ENCODE measurements at places on chromosomes 7 and 10.

DNA sequence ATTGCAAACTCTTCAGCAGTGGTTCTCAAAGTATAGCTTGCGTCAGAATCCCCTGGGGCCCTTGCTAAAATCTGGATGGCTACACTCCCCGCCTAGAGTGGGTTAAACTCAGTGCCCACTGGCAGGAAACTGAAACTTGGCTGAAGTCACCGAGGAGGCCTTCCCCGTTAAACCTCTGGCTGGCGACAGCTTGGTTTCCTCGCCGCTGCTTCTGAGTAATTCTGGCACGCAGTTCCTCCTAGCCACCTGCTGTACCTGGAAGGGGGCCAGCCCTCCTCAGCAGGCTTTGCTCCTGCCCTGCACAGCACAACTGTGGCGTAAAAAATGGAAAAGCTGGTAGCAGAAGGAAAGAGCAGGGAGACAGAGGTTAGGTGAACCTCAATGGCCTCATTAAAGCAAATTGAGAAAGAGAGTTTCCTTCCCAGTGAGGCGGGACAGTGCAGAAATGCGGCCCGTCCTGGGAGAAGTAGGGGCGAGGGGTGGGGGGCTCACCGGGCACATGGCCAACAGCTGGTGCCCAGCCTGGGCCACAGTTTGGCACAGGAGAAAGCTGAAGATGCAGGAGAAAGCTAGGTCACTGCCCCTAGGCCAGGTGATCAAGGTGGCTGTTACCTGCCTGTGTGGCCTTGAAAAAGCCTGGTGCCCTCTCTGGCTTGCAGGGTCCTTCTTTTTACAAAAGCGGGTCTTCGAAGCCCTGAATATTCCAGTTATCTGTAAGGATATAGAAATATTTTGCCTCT, 46.6 kb downstream of the ALOX5 start:
- DNase-seq = peak; percentile 17

DNA sequence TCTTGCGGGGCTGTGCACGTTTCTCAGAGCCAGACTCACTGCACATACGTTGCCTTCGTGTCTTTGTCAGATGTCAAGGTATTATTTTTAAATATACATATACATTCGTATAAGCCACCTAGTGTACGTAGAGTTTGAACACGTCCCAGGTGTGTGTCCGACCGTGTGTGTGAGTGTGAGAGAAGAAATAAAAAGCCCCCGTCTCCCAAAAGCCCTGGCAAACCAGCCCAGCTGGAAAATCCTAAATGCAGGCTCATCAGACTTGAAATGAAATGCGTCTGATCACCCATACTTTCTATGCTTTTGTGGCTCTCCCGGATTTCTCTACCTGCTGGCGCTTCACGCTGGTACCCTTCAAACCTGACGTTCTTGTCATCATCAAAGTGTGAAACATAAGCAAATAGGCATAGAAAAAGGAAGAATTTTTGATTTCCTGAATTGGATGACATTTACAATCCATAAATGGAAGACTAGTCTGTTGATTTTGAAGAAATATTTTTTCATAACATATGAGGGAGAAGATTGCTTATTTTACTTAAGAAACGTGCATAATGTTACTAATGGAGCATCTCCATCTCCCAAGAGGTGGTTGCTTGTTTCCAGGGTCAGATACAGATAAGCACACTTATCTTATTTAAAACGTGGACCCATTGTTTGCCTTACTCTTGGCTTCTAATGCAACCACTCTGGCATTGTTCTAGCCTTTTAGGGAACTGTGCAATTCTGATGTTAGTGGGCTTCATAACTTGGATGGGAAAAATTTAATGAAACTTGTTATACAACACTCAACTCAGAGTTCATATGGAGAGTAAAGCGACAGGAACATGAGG, 971 bp downstream of the PRKG1 start:
- DNase-seq = no peak

DNA sequence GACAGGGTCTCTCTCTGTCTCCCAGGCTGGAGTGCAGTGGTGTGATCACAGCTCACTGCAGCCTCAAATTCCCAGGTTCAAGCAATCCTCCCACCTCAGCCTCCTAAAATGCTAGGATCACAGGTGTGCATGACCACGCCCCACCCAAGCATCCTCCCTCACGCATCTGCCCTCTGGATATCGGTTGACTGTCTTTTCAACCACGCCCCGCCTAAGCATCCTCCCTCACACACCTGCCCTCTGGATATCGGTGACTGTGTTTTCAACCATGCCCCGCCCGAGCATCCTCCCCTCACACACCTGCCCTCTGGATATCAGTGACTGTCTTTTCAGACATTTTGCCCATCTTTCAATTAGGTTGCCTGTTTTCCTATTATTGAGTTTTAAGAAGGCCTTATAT, 140.5 kb downstream of the MAD1L1 start:
- no peak for DNase-seq

DNA sequence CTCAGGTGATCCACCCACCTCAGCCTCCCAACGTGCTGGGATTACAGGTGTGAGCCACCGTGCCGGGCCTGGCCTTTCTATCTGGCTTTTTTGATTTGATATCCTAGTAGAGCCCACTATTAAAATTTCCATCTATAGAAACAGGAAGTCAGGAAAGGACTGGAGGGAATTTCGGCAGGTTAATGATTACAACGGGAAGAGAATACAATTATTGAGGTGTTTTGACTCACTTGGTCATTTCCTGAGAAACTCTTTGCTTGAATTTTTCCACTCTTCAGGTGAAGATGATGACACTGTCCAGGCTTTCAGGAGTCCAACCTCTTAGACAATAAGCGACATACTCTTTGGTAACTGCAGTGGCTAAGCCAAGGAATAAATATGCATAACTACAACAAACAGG, 1.1 kb upstream of the MKLN1 start:
- no peak for DNase-seq

- no peak for DNase-seq
Measured at GRCh38 chr10:5317547-5318107, 47.1 kb upstream of the UCN3 start.

DNA sequence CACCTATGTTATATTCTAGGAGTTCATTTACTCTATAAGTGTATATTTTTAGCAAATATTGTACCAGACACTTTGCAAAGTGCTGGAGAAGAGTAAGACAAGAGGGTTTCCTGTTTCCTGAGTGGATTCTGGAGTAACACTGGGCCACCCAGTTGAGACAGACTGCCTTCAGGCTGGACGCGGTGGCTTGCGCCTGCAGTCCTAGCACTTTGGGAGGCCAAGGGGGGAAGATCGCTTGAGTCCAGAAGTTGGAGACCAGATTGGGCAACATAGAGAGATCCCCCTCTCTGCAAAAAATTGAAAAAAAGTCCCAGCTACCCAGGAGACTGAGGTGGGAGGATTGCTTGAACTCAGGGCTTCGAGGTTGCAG, 772 bp upstream of the ZSCAN25 start:
- DNase-seq = no peak

- DNase-seq = no peak
Measured at GRCh38 chr10:30683496-30683895, 53.9 kb upstream of the LYZL2 start.

DNA sequence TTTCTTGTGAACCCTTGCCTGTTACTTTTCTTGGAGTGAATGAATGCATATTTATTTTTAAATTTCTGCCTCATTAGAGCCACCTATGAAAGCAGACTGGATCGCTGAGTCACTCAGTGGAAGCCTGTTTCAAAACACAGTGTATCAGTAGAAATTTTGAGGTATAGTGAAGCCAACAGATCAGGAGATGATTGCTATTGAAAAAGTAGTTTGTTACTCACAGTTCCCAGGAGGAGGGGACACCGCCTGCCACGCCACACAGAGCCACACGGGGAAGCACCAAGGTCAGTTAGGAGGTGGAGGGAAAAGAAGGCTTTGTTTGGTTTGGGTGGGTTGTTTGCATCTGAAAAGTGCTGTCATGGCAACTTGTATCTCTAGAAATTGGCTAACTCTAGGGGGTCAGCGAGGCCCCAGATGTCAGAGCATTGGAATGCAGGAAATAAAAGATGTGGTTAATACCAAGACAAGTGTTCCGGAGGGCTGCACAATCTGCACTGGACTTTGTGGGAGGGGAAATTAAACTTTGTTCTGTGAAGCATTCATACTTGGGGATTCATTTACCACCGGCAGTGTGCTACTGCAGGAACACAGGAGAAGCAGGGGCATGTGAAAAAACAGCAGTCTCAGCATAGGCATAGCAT, 106.4 kb upstream of the SDK1 start:
- DNase-seq = no peak

GRCh38 chr10:48535416-48536155, 69.3 kb downstream of the ARHGAP22 start:
- DNase-seq = no peak

- no peak for DNase-seq
Measured at GRCh38 chr10:70843333-70843732, 27.6 kb downstream of the SGPL1 start.

- DNase-seq = no peak
Measured at GRCh38 chr7:44212018-44212417, 11.2 kb downstream of the YKT6 start.

GRCh38 chr10:74086317-74086716, 64.3 kb downstream of the AP3M1 start:
- no peak for DNase-seq

GRCh38 chr10:23478570-23478969, 39.7 kb downstream of the OTUD1 start:
- no peak for DNase-seq

- no peak for DNase-seq
Measured at GRCh38 chr10:131806646-131807317, 94.0 kb upstream of the PPP2R2D start.

GRCh38 chr7:128190051-128190647, 50.9 kb upstream of the LEP start:
- DNase-seq = no peak

GRCh38 chr10:132467464-132468149, 70.0 kb upstream of the INPP5A start:
- no peak for DNase-seq

GRCh38 chr10:2326411-2326810, 589.1 kb upstream of the ADARB2 start:
- DNase-seq = no peak

DNA sequence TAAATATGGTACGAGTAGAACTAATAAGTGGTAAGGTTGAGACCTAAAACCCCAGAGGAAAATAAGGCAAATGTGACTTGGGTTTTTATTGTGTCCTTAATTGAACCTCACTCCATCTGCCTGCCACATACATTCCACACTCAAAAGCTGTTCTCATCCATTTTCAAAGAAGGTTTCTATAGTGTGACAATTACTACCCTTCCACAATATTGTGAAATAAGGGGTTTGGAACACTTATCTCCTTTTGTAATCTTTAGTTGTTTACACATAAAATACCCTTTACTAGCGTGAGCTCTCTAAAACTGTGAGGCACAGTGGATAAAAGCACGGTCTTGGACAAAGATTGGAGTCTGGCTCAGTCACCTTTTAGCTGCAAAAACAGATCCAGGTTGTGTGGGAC, 166.6 kb downstream of the THSD7A start:
- no peak for DNase-seq

Data from stimulated activated CD8-positive, alpha-beta memory T cell treated with anti-CD3 and anti-CD28 coated beads, Interleukin-2, amount 100 ng/mL, for 1 hour (primary cell).